Aorta (tissue), 5 donors: ENCODE measurements at places on chromosomes 2 and 18. TPM values are rescaled to one million over a fixed set of nuclear protein-coding genes. Genes with fewer than 3 reads are reported as not detected.

- DNase-seq = no peak
Observed at GRCh38 chr18:77148289-77148688, 15.7 kb upstream of the MBP start.

- DNase-seq = no peak
Observed at GRCh38 chr2:200528228-200528627, 2.2 kb downstream of the SGO2 start.

- DNase-seq = no peak
Observed at GRCh38 chr2:135528006-135528405, 3.0 kb downstream of the ZRANB3 start.

DNA sequence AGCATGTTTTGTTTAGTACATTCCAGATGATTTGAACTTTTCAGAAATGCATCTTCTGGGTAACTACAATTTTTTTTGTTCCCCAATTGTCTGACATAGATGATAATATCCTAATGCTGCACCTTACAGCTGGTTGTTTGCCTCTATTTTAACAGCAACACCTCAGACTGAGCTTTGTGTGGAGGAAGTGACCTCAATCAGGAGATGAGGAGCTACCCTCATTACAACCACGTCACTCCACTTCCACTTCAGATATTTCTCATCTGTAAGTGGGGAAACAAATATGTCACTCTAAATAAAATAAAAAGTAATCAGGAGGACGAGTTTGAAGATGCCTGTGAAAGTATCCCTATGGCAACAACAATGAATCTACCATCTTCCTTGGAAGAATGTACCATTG lies 12.1 kb upstream of the SRSF7 start:
- DNase-seq = no peak

DNA sequence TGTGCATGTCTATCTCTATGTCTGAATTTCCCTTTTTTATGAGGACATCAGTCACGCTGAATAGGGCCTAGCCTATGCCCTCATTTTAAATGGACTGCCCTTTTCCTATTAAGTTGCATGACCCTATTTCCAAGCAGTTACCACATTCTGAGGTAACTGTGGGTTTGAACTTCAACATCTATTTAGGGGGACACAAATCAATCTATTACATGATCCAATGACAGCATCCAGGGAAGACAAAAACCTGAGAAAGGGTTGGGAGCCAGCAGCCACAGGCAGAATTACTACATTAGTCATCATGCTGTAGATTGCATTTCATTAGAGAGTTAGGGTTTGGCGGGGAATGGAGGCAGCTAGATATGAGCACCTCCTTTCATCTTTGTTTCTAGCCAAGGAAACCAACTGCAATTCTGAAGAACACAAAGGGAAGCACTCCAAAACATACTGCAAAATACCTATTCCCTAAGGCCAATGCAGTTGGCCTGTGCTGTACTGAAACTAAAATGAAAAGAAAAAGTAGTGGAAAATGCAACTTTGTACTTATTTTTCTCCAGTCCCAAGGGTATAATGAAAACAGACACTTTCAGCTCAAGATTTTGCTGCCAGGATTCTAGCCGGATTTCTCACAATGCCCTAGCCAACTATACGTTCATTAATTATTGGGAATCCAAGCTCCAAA lies 40.4 kb upstream of the C1D start:
- no peak for DNase-seq

PAX8 gene
- 0.45 TPM for total RNA-seq

- no peak for DNase-seq
Observed at GRCh38 chr2:217681791-217682190, 321.0 kb downstream of the TNS1 start.

DNA sequence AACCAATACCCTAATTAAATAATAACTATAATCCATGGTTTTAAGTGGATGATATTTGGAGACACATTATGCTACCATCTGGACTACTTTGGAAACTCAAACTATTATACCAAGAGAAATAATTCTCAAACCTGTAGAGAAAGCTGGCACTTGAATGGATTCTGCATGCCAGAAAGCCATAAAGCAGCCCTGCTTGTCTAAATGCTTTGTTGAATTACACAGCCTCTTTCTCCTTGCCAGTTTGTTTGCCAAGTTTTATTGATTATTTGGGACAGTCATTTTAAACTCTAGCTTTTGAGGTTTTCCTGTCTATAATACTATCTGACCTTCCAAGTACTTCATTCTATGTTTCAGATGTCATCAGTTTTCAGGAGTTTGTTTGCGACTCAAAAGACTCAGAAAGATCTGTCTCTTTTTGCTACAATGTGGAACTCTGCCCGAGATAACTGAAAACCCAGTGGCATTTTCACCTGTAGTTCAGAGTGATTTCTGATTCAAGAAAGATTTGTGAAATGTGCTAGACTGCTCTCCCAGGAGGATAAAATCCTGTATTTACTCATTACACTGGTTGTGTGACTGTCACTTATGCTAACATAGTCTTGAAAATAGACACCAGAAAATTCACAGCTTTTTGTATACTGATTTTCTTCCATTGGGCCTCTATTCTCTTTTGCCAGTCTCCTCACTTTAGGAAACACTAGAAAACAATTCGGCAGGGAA lies 29.2 kb upstream of the MBOAT2 start:
- no peak for DNase-seq
